Ovary (tissue), 10 donors: ENCODE measurements at places on chromosomes 13 and 19. TPM values are rescaled to one million over a fixed set of nuclear protein-coding genes. Genes with fewer than 3 reads are reported as not detected.

GRCh38 chr19:29260477-29261317 lies 47.7 kb upstream of the UQCRFS1 start:
- DNase-seq, result no peak
- no peaks in the 10 kb centered on the region for H3K36me3 ChIP-seq
- no peak overlapping the region for H3K27ac ChIP-seq
- no peaks in the 10 kb centered on the region for H3K27me3 ChIP-seq
- no peaks in the 10 kb centered on the region for H3K4me1 ChIP-seq
- no peak overlapping the region for H3K4me3 ChIP-seq

GRCh38 chr19:53521373-53522202 lies 16.4 kb upstream of the ZNF331 start:
- peaks cover 6% of the 10 kb centered on the region for H3K4me1 ChIP-seq
- DNase-seq, result no peak
- H3K27me3 ChIP-seq, result no peaks in the 10 kb centered on the region

PNMA8A gene
- 34.0 TPM for total RNA-seq

CDKN2D gene
- total RNA-seq, result 4.4 TPM

GDF15 gene
- 1.5 TPM for total RNA-seq

DNA sequence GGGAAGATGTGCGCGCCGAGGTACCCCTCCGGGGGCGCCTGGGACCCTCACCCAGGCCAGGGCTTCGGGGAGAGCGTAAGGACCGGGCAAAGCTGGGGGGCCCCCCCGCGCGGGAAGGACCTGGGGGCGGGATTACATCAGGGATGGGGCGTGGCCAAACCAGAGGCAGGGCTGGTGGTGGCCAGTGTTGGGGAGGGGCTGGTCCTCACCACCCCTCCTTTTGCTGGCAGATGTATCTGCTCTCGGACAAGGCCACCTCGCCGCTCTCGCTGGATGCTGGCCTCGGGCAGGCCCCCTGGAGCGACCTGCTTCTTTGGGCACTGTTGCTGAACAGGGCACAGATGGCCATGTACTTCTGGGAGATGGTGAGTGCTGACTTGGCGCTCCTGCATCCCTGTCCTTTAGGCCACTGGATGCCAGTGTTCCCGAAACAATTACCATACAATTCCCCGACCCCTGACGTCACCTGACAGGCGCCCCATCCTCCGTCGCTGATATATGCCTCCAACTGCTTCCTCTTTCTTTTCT lies 25.3 kb downstream of the TRPM4 start:
- H3K36me3 ChIP-seq, result no peaks in the 10 kb centered on the region
- H3K4me3 ChIP-seq, result no peak overlapping the region
- no peaks in the 10 kb centered on the region for H3K4me1 ChIP-seq

DNA sequence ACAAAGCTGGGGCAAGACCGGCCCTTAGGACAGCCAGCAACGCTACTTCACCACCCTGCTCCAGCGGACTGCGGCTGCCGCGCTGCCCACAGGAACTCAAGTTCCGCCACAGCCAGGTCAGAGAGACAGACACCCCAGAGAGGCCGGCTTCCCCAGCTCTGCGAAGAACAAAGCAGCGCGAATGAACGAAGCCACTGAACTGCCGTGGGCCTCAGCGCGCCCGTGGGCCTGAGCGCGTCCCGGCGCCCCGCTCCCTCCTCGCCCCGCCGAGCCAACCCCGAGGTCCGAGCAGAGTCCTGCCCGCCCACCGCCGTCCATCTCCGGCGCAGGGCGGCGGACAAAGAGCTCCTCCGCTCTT lies 158.4 kb downstream of the RNF17 start:
- H3K4me1 ChIP-seq, result peaks cover 2% of the 10 kb centered on the region
- H3K36me3 ChIP-seq, result no peaks in the 10 kb centered on the region
- no peaks in the 10 kb centered on the region for H3K27me3 ChIP-seq
- peak overlapping the region; percentile 98 for H3K4me3 ChIP-seq
- peak overlapping the region; percentile 23 for H3K27ac ChIP-seq

DNA sequence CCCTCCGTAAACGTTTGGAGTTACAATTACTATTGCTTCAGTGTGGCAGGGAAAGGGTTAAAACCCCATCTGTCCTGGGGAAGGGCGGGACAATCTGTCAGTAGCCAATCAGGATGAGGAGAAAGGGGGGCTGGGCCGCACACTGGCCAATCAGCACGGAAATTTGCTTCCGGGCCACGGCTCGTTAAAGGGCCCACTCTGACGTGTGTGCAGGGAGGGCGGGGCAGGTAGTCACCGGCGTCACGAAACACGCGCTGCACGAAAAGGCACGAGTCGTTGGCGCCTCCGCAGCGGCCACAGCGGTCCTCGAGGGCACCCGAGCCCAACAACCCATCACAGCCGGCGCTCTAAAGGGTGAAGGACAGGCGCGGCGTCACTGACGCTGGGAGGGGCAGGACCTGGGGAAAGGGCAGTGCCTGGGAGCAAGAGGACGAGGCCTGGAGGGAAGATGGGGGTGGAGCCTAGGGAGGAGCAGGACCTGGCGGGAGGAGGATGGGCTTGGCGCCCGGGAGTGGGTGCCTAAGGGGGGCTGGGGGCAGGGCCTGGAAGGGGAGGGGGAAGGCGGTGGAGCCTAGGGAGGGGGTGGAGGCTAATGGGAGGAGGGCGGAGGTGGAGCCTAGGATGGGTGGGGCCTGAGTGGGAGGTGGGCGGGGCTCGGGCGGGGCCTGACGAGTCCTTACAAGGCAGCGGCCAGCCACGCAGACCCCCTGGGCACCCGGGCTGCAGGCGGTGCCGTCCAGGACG lies 4.9 kb downstream of the ADAMTSL5 start:
- H3K4me1 ChIP-seq, result peaks cover 2% of the 10 kb centered on the region
- H3K36me3 ChIP-seq, result no peaks in the 10 kb centered on the region
- DNase-seq, result peak; percentile 94
- peak overlapping the region; percentile 87 for H3K27ac ChIP-seq
- H3K27me3 ChIP-seq, result peaks cover 3% of the 10 kb centered on the region
- peak overlapping the region; percentile 38 for H3K4me3 ChIP-seq

DNA sequence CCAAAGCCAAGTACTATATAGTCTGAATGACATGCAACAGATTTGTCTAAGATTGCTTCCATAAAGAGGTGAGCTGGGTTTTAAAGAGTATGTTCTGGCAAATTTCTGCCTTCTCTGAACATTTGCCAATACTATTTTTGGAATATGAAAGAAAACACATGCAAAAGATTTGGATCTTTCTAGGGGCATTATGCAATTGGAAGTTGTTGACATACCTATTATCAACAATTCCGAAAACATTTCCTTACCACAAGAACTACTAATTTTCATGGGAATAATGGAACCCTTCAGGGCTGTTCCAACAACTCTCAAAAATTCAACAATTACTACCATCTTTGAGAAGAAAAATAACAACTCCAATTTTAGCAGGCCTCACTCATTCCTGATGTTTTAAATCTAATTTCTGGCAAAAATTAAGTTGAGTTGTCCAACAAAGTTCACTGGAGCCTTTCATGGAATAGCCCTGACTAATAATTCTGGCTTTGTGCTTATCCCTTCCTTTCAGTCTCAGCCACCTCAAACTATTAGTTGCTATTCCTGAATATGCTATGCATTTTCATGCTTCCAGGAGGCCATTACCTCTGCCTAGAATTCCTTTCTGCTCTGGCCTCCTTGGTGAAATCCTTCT lies 250.0 kb downstream of the RGCC start:
- H3K4me1 ChIP-seq, result peaks cover 7% of the 10 kb centered on the region
- no peaks in the 10 kb centered on the region for H3K36me3 ChIP-seq
- peak overlapping the region; percentile 8 for H3K27ac ChIP-seq
- H3K4me3 ChIP-seq, result no peak overlapping the region
- DNase-seq, result no peak

- DNase-seq, result no peak
- no peaks in the 10 kb centered on the region for H3K27me3 ChIP-seq
- H3K36me3 ChIP-seq, result no peaks in the 10 kb centered on the region
- H3K4me1 ChIP-seq, result no peaks in the 10 kb centered on the region
- no peak overlapping the region for H3K4me3 ChIP-seq
These were observed 289.2 kb downstream of the TEX29 start for GRCh38 chr13:111609631-111610030.

DNA sequence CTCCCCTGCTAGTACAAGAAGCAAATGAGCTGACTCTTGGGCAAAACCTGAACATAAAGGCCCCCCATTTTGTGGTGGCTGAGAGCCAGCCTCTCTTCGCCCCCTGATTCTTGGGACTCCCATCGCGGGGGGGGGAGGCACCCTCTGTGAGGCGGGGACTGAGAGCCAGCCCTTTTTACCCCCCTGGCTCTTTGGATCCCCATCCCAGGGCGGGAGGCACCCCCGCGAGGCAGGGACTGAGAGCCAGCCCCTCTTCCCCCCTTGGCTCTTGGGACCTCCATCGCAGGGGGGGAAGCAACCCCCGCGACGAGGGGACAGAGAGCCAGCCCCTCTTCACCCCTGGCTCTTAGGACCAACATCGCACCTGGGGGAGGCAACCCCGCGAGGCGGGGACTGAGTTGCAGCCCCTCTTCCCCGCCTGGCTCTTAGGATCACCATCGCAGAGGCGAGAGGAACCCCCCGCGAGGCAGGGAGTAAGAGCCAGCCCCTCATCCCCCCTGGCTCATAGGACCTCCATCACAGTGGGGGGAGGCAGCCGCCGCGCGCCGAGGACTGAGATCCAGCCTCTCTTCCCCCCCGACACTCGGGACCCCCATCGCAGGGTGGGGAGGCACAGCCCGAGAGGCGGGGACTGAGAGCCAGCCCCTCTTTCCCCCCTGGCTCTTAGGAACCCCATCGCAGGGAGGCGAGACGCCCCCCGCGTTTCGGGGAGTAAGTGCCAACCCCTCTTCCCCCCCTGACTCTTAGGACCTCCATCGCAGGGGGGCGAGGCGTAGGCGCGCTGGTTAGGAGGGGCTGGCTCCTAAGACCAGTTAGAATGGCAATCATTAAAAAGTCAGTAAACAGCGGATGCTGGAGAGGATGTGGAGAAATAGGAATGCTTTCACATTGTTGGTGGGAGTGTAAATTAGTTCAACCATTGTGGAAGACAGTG lies 2428.4 kb upstream of the PCDH20 start:
- H3K36me3 ChIP-seq, result no peaks in the 10 kb centered on the region
- H3K4me3 ChIP-seq, result no peak overlapping the region

WASF3 gene
- total RNA-seq, result 34.6 TPM

GRCh38 chr13:48069573-48069972 lies 25.3 kb downstream of the MED4 start:
- no peaks in the 10 kb centered on the region for H3K4me1 ChIP-seq
- H3K27me3 ChIP-seq, result no peaks in the 10 kb centered on the region
- H3K27ac ChIP-seq, result no peak overlapping the region

DNA sequence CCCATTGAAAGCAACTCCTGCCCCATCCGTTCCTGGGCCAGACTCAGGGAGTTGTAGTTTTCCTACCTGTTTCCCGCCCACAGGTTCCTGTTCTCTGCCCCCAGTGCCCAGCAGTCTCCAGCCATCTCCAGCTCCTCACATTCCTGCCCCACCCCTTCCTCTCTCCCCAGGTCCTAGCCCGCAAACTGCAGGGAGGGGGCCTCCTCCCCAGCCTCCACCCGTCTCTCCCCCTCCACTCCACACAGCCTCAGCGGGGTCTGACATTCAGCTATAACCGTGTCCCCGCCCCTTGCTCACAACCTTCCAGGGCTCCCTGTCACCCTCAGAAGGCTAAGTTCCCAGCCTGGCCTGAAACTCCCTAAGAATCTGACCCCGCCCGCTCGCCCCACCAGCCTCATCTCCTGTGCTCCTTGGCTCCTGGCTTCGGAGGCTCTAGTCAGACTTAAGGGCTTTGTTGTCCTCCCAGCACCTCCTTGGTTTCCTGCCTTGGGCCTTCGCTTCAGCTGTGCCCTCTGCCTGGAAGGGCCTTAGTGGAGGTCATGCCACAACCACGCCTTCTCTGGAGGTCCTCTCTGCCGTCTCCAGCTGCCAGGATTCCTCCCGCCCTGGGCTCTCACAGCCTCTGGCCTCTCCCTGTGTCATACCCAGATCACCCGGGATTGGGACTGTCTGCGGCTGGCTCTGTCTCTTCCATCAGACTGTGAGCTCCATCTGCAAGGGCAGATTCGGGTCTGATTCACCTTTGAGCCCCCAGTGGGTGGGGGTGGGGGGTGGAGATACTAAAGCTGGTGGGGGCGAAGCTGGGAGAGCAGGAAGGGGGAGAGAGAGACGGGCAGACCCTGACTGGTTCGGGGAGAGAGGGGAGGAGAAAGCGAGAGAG lies 5.1 kb upstream of the SPACA6 start:
- no peaks in the 10 kb centered on the region for H3K27me3 ChIP-seq
- peak; percentile 77 for DNase-seq
- H3K27ac ChIP-seq, result peak overlapping the region; percentile 99
- H3K4me3 ChIP-seq, result peak overlapping the region; percentile 95

OR7E24 gene
- total RNA-seq, result not detected

CAMSAP3 gene
- 1.9 TPM for total RNA-seq

- H3K4me1 ChIP-seq, result no peaks in the 10 kb centered on the region
- no peak for DNase-seq
- H3K27me3 ChIP-seq, result no peaks in the 10 kb centered on the region
- no peak overlapping the region for H3K27ac ChIP-seq
- H3K4me3 ChIP-seq, result no peak overlapping the region
- no peaks in the 10 kb centered on the region for H3K36me3 ChIP-seq
These were observed 28.9 kb upstream of the USP12 start for GRCh38 chr13:27200413-27201070.

- no peaks in the 10 kb centered on the region for H3K4me1 ChIP-seq
- H3K36me3 ChIP-seq, result no peaks in the 10 kb centered on the region
- no peak for DNase-seq
- H3K27me3 ChIP-seq, result peaks cover 2% of the 10 kb centered on the region
- H3K4me3 ChIP-seq, result no peak overlapping the region
These were observed 463.9 kb upstream of the MIR17HG start for GRCh38 chr13:90883592-90883991.

NEK5 gene
- total RNA-seq, result 0.48 TPM

- H3K27me3 ChIP-seq, result no peaks in the 10 kb centered on the region
- DNase-seq, result no peak
- no peaks in the 10 kb centered on the region for H3K36me3 ChIP-seq
- H3K4me1 ChIP-seq, result no peaks in the 10 kb centered on the region
These were observed 31.4 kb upstream of the GJB6 start for GRCh38 chr13:20263393-20264044.

PRODH2 gene
- 0.41 TPM for total RNA-seq

FPR1 gene
- 3.6 TPM for total RNA-seq

GRCh38 chr13:46389457-46390451 lies 2.7 kb upstream of the RUBCNL start:
- H3K4me3 ChIP-seq, result no peak overlapping the region
- H3K36me3 ChIP-seq, result no peaks in the 10 kb centered on the region
- no peaks in the 10 kb centered on the region for H3K27me3 ChIP-seq
- H3K4me1 ChIP-seq, result peaks cover 3% of the 10 kb centered on the region

TSKS gene
- total RNA-seq, result 0.71 TPM

MEIS3 gene
- total RNA-seq, result 23.7 TPM

GRCh38 chr13:77583581-77583980 lies 48.1 kb downstream of the SCEL start:
- no peak overlapping the region for H3K4me3 ChIP-seq
- H3K4me1 ChIP-seq, result peaks cover 2% of the 10 kb centered on the region
- no peak for DNase-seq
- H3K27me3 ChIP-seq, result no peaks in the 10 kb centered on the region
- H3K36me3 ChIP-seq, result no peaks in the 10 kb centered on the region

- no peaks in the 10 kb centered on the region for H3K27me3 ChIP-seq
- DNase-seq, result no peak
- H3K27ac ChIP-seq, result no peak overlapping the region
- H3K36me3 ChIP-seq, result no peaks in the 10 kb centered on the region
These were observed 10.6 kb downstream of the CCDC8 start for GRCh38 chr19:46402725-46403124.

PPAN gene
- total RNA-seq, result 44.4 TPM

ELAVL3 gene
- total RNA-seq, result not detected

RASL11A gene
- 7.8 TPM for total RNA-seq
